ENCODE measurements at places on chromosomes 3 and 15. TPM values are rescaled to one million over a fixed set of nuclear protein-coding genes. Genes with fewer than 3 reads are reported as not detected.

ALDH1A3 gene
- total RNA-seq = 9.9 TPM

ZNF774 gene
- 2.6 TPM for total RNA-seq

CYP8B1 gene
- total RNA-seq = 0.16 TPM

KCNMB3 gene
- 2.3 TPM for total RNA-seq

CHAC1 gene
- 31.0 TPM for total RNA-seq

SLC22A14 gene
- total RNA-seq = not detected

- peak overlapping the region; percentile 80 for H3K27ac ChIP-seq
- no peaks in the 10 kb centered on the region for H3K27me3 ChIP-seq
- H3K4me3 ChIP-seq = no peak overlapping the region
- peaks cover 66% of the 10 kb centered on the region for H3K4me1 ChIP-seq
- H3K36me3 ChIP-seq = peaks cover 14% of the 10 kb centered on the region
These were observed 57.8 kb upstream of the TGFBR2 start for GRCh38 chr3:30548600-30548999.

DNA sequence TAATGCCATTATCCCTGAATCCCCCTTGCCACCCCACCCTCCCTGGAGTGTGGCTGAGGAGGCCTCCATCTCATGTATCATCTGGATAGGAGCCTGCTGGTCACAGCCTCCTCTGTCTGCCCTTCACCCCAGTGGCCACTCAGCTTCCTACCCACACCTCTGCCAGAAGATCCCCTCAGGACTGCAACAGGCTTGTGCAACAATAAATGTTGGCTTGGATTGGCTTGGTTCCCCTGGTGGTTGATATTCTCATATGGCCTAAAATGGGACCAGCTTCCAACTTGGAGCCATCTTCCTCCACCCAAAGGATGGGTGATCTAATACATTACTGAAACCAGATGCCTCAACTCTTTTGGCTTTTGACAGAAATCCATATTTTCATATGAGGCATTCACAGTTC is 34.9 kb downstream of the VIPR1 start:
- no peak overlapping the region for H3K27ac ChIP-seq
- DNase-seq = no peak
- H3K36me3 ChIP-seq = no peaks in the 10 kb centered on the region
- no peaks in the 10 kb centered on the region for H3K27me3 ChIP-seq

DNA sequence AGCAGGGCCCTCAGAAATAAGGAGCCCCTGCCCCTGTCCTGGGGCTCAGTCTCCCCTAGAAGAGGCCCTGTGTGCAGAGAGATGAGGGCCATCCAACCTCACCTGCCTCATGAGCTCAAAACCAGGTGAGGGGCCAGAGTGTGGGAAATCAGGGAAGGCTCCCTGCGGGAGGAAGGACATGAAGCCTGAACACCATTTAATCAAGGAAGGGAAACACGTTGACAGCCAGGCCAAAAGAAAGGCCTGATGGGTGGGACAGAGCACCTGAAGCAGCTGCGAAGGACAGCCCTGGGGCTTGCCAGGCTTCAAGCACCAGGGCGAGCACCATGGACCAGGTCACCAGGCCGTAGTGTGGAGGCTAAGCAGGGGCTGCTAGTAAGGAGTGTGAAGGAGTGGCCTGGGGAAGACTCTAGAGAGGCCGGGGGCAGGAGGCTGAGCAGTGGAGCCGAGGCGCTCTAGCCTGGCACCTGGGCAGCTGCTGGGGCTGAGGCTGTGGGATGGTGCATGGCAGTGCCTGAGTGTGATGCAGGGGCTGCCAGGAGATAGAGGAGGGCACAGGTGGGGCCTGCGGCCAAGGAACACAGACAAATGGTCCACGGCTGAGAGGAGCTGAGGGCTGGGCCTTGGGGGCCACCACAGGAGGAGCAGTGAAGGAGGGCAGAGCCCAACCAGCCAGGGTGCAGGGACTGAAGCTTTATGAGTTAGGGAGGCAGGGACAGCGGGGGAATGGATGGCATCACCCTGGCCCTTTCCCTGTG is 16.1 kb downstream of the ACAA1 start:
- H3K4me3 ChIP-seq = no peak overlapping the region
- H3K4me1 ChIP-seq = no peaks in the 10 kb centered on the region
- peaks cover 3% of the 10 kb centered on the region for H3K27me3 ChIP-seq

GRCh38 chr15:58545307-58546065 is 113.7 kb downstream of the LIPC start:
- no peak for DNase-seq
- H3K27me3 ChIP-seq = no peaks in the 10 kb centered on the region
- no peak overlapping the region for H3K27ac ChIP-seq
- H3K4me1 ChIP-seq = no peaks in the 10 kb centered on the region

- H3K4me1 ChIP-seq = peaks cover 3% of the 10 kb centered on the region
- no peak for DNase-seq
- H3K27ac ChIP-seq = no peak overlapping the region
- no peaks in the 10 kb centered on the region for H3K36me3 ChIP-seq
- no peak overlapping the region for H3K4me3 ChIP-seq
These were observed 62.8 kb upstream of the SNRPA1 start for GRCh38 chr15:101357885-101358284.

DNA sequence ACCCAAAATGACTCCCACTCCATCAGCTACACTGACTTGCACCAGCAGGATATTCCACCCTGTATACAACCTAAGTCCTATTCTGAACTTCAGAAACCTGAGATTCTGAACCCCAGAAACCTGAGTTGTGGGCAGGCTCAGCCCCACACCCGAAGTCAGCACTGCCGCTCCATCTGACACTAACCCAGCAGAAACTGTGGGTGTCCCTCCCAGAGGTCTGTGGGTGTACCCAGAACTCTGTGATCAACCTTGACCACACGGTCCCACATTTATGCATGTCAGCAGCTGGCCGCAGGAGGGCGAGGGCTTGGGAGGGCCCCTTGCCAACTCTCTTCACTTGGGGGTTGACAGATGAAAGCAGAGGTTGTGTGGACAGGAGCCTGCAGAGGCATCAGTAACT is 9.3 kb downstream of the OXTR start:
- H3K27ac ChIP-seq = no peak overlapping the region
- no peak overlapping the region for H3K4me3 ChIP-seq
- no peaks in the 10 kb centered on the region for H3K4me1 ChIP-seq
- H3K27me3 ChIP-seq = peaks cover 2% of the 10 kb centered on the region
- DNase-seq = no peak
- H3K36me3 ChIP-seq = no peaks in the 10 kb centered on the region

- H3K36me3 ChIP-seq = peaks cover 78% of the 10 kb centered on the region
- H3K4me3 ChIP-seq = no peak overlapping the region
- H3K4me1 ChIP-seq = no peaks in the 10 kb centered on the region
These were observed 143.9 kb downstream of the OR4M2 start for GRCh38 chr15:22224241-22224671.

- no peak overlapping the region for H3K27ac ChIP-seq
- no peaks in the 10 kb centered on the region for H3K27me3 ChIP-seq
- no peak overlapping the region for H3K4me3 ChIP-seq
- H3K4me1 ChIP-seq = no peaks in the 10 kb centered on the region
- no peaks in the 10 kb centered on the region for H3K36me3 ChIP-seq
These were observed 173.5 kb downstream of the ZIC1 start for GRCh38 chr3:147582642-147583041.

DNA sequence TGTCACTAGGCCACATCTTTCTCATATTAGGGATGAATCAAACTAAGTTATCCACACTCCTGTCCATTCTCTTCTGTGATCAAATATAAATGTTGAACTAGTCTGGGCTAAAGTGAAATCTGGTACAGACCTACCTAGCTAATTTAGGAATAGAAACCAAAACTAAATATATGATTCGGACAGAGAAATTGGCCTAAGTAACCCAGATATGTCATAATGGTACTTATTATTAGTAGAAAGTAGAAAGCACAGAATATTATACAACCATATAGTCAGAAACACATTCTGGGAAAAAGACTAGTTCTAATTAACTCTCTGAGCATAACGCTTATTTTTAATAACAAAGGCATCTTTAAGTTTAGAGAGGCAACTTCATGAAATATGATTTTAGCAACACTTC is 389.0 kb downstream of the LSAMP start:
- no peak overlapping the region for H3K4me3 ChIP-seq
- DNase-seq = no peak
- peaks cover 15% of the 10 kb centered on the region for H3K4me1 ChIP-seq
- H3K36me3 ChIP-seq = no peaks in the 10 kb centered on the region
- H3K27ac ChIP-seq = no peak overlapping the region
- no peaks in the 10 kb centered on the region for H3K27me3 ChIP-seq

DNA sequence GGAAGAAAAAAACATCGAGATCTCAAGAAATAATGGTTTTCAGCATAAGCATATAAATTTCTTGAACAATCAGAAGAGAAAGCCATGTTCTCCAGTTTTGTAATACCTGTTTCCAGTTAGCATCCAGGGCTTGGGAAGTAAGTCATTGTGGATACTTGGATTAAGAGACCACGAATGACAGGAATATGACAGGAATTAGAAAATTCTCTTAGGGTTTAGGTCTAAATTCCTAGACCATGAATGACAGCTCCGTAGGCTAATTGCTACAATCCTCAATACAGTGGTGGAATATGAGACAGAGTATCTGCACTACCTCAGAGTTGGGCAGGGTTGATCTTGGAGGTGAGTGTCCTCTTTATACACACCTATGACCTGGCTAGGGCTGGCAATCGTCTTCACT is 517.5 kb downstream of the NTRK3 start:
- H3K27ac ChIP-seq = no peak overlapping the region
- no peak overlapping the region for H3K4me3 ChIP-seq
- H3K4me1 ChIP-seq = no peaks in the 10 kb centered on the region
- DNase-seq = no peak
- H3K27me3 ChIP-seq = no peaks in the 10 kb centered on the region
